Activated T-cell treated with anti-CD3 and anti-CD28 coated beads, Interleukin-2, amount 50 U/mL, for 72 hours (primary cell): ENCODE measurements at places on chromosomes 12 and 14. TPM values are rescaled to one million over a fixed set of nuclear protein-coding genes. Genes with fewer than 3 reads are reported as not detected.

DNA sequence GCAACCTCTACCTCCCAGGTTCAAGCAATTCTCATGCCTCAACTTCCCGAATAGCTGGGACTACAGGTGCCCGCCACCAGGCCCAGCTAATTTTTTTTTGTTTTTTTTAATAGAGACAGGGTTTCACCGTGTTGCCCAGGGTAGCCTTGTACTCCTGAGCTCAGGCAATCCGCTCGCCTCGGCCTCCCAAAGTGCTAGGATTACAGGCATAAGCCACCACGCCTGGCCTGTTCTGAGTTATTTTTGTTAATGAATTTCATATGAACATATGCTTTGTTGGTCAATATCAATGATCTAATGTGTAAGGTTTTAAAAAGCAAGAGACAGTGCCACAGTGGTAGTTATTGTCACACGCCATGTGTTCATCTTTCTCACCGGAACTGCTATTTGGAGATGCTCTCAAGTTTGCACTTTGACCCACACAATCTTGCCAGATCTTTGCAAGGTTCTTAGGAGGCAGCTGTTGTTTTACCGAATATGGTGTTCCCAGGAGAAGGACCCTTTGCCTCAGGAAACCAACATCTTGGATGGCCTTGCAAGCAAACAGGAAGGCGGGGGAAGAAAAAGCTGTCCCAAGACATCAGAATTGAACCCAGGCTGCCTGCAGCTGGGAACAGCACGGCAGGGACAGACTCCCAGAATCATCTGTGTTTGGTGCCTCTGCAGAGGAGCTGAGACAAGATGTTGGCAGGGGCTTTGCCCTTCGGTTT lies 30.0 kb downstream of the GALNT16 start:
- DNase-seq: no peak

- DNase-seq: no peak
Measured at GRCh38 chr12:131136539-131136872, 182.8 kb downstream of the ADGRD1 start.

- no peak for DNase-seq
Measured at GRCh38 chr12:42421844-42422779, 96.1 kb downstream of the PPHLN1 start.

GRCh38 chr12:22310275-22310674 lies 24.2 kb downstream of the ST8SIA1 start:
- DNase-seq: no peak

DNA sequence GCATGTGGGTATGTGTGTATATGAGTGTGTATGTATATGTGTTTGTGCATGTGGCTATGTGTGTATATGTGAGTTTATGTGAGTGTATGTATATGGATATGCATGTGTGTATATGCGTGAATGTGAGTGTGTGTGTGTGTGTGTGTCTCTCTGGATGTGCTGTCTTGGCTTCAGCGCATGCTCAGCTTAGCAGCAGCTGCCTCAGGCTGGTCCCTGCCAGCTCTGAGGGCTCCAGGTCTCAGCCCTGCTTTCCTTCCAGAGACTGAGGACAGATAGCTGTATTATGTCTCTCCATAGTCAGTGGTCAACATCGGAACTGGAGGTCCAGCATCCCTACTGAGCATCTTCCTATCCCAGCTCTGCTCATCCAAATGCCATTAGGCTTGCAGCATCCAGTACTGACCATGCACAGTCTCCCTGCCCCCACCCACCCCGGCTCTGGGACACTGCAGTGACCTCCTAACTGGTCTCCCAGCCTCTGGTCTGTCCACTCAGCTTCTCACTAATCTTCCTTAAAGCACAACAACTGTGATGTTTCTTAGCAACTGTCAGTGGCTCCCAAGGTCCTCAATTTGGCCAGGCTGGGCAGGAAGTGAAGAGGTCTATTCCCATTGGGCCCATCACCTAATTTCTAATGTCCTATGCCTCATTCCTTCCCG lies 22.8 kb downstream of the FAIM2 start:
- DNase-seq: no peak

GRCh38 chr12:78885466-78885865 lies 20.9 kb downstream of the SYT1 start:
- no peak for DNase-seq

DNA sequence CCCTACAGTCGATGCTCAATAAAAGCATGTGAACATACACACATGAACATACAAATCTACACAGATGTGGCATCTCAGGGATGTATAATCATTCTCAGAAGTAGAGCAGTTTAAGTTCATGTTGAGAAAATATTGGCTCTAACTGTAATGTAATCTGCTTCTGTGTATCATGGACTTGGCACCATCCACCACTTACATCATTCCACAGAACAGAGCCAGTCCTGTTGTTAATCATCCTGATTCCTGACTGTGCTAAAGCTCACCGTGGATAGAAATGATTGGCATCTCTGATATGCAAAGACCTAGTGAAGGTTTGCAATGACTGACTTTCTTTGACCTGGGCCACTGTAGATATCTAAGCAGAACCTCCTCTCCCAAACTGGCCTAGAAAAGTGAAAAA lies 1141.3 kb downstream of the BCL11B start:
- DNase-seq: no peak

GRCh38 chr14:45084946-45085346 lies 1.0 kb downstream of the PRPF39 start:
- DNase-seq: no peak

- no peak for DNase-seq
Measured at GRCh38 chr12:58253663-58254062, 312.3 kb downstream of the ATP23 start.

GRCh38 chr12:115852054-115852453 lies 425.4 kb downstream of the MED13L start:
- DNase-seq: no peak

DNA sequence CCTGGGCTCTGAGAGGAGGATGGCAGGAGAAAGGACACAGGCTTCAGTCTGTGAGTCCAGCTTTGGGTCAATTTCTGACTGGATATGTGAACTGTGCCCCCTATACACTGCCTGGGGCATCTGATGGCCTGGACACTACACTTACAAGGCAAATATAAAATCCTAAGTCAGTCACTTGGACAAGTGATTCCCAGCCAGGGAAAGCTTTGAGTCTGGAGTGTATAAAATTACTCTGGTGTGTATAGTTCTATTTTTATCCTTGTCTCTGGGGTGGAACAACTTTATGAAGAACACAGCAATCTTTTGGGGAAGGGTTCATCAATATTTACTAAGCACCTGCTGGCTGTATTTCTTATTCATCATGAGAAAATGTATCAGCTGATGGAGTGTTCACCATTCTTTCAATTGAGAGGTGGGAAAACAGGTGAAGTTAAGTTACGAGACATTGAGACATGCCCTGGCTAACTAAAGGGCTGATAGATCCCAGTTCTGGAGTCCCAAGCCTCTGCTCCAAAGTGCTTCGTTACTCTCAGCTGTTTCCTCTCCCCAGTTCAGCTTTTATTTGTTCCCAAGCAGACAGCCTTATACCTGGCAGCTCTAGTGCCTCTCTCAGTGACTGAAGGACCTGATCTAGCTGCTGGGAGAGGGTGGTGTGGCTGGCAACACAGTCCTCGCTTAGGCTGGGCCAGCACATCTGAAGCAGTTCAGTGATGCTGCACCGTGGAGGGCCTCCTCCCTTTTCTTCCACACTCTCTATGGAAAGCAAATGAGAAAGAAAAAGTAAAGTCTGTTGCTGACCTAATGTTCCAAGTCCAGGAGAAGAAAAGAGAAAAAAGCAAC lies 30.9 kb downstream of the ZFYVE26 start:
- no peak for DNase-seq

DNA sequence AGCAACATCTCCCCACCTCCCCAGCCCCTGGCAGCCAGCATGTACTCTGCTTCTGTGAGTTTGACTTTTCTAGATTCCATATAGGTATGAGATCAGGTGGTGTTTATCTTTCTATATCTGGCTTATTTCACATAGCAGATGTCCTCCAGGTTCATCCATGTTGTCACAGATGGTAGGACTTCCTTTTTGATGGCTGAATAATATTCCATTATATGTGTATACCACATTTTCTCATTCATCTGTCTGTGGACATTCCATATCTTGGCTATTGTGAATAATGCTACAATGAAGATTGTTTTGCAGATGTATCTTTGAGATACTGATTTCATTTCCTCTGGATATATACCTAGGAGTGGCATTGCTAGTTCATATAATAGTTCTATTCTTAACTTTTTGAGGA lies 18.4 kb downstream of the ALKBH2 start:
- DNase-seq: no peak

DNA sequence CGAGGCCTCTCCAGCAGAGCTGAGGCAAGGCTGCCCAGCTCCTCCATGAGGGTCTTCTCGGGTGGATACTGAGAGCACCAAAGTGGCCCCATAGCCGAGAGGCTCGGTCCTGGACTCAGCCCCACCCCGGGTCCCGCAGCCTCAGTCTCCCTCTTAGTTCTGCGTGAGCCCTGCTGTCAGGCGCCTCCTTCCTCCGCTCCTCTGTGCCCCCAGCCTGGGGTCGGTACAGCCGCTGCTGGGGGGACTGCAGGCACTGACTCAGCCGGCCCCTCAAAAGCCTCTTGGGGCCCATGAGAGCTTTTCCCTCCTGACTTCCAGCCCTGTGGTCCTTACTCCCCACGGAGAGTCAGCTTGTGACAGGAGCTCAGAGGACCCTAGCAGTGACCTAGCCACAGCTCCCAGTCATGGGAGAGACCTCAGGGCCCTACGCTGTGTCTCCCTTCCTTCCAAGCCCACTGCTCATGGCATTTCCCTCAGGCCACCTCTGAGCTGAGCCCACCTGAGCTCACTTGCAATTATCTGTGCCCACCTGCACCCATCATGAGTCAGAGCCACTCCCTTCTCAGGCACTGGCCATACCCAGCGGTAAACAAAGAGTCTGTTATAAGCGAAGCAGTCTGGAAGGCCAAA lies 295.0 kb upstream of the RTL1 start:
- DNase-seq: no peak

GRCh38 chr14:32254952-32255679 lies 52.0 kb upstream of the RNU6-8 start:
- DNase-seq: peak; percentile 55

DNA sequence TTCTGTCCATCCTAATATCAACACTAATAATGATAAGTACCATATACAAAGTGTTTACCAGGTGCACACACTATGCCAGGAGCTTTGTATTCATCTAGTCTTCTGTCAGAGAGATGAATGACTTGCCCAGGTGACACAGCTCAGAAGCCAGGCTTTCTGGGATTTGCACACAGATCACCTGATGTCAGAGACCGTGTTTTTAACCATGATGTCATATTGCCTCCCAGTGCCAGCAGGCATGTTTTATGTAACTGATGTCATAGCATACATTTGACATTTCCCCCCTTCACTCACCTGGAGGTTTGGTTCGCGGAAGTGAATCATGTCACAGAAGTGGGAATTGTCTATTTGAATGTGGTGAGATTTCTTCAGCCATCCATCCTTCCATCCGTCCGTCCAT lies 5.7 kb downstream of the WSCD2 start:
- no peak for DNase-seq

- peak; percentile 43 for DNase-seq
Measured at GRCh38 chr12:48969833-48970701, 1.5 kb downstream of the WNT10B start.

DNA sequence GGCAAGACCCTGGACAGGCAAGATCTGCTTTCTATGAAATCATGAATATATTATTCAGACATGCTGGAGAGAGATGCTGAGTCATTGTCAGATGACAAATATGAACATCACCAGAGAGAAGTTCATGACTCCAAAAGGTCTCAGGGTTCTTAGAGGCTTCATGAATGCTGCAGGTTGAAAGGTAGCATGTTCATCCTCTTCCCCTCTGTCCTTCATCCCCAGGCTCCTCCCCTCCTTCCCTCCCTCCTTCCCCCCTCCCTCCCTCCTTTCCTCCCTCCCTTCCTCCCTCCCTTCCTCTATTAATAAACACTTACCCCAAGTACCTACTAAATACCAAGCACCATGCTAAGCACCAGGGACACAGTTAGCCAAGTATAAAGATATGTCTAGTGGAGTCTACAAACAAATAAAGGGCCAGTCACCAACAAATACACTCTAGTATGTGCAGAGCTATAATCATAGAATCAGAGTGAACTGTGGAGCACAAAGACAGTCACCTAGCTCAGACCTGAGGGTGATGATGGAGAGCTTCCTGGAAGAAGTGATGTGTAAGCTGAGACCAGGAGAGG lies 46.2 kb downstream of the RPH3A start:
- DNase-seq: no peak

DNA sequence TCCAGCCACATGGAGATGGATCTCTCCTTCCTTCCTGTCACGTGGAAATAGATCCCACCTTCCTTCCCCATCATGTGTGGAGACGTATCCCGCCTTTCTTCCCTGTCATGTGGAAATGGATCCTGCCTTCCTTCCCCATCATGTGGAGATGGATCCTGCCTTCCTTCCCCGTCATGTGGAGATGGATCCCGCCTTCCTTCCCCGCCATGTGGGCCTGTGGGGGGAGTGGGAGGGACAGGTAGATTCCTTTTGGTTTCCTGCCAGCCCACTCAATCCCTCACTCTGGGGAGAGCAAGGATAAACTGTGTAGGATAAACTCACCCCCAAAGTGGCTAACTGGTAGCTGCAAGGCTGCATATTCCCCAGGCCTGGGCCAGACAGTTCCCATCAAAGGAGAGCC lies 31.7 kb upstream of the TDRD9 start:
- DNase-seq: no peak

DNA sequence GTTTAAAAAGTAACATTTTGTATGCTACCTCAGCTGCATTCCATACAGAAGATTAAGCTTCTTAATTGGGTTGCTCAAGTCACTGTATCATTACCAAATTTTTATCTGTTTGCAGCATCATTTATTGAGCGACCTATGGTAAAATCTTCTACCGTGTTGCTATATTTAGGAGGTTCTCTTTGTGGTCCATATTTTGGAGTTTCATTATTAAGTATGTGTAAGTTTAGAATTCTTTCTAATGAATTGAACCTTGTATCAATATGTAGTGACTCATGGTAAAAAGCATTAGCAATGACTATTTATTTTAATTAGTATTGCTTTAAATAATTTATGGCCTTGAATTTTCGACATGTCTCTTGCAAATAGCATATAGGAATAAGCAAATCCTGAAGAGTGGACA lies 42.2 kb downstream of the CSRP2 start:
- no peak for DNase-seq

DNA sequence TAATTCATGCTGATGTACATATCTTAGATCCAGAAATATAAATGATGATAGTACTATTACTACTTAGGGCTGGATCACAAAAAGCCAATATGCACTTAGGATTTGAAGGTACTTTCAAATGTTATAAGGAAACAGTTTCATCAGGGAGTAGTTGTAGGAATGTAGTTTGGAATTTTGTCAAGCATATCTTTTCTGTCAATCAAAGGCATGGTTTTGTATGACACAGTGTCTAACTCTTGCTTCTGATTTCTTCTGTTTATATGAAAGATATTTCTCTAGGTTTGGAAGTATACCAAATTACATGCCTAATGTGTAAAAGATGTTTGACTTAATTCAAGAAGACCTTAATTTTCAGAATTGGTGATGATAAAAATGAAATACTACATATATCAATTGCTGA lies 135.7 kb downstream of the RAD51B start:
- no peak for DNase-seq

The RBM25 gene
- total RNA-seq: 92.3 TPM

The P2RX2 gene
- total RNA-seq: not detected

The OTUB2 gene
- total RNA-seq: 1.9 TPM

The IFI27L2 gene
- 52.0 TPM for total RNA-seq

The NAV3 gene
- not detected for total RNA-seq

The E2F7 gene
- 4.9 TPM for total RNA-seq

The NACA gene
- 903 TPM for total RNA-seq

The C3AR1 gene
- total RNA-seq: 0.19 TPM

The GZMB gene
- 2,852 TPM for total RNA-seq
